ENCODE measurements at places on chromosomes 11 and 22.

DNA sequence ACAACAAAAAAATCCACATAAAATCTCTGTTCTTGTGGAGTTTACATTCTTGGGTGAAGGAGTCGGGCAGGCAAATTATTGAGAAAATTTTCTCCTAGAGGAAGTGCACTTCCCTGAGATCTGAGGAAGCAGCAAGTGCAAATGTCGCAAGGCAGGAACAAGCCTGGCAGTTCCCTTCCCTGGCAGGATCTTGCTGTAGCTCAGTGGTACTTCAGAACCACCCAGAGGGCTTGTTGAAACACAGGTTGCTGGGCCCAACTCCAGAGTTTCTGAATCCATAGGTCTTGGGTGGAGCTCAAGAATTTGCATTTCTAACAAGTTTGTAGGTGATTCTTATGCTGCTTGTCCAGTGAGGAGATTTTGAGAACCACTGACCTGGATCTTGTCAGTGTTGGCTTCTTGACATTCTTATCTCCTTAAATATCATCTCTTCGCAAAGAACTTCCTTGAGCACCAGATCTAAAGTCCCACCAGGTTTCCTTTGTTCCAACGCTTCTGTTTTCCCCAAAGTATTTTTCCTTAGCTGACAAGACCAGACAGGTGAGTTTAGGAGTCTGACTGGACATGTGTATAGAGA is 9.6 kb downstream of the QSER1 start:
- DNase-seq: no peak

GRCh38 chr22:23705358-23705757 is 14.5 kb downstream of the RGL4 start:
- DNase-seq: no peak

GRCh38 chr11:65887723-65888162 is 528 bp downstream of the FIBP start:
- DNase-seq: no peak

DNA sequence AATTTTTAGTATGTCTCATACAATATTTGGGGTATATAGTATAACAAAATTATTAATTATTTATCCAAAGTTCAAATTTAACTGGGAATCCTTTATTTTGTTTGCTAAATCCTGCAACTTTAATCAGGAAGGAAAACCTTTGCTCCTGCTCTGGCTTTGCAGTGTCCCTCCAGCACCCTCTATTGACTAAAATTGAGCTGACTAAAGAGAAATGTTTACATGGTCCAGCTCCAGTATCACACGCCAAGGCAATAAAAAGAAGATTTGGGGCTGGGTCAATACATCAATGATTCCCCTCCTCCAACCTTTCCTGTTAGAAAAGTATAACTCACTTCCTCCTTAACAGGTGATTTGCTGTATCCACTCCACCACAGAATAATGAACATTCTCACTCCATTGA is 153.0 kb upstream of the LRRC4C start:
- DNase-seq: no peak

DNA sequence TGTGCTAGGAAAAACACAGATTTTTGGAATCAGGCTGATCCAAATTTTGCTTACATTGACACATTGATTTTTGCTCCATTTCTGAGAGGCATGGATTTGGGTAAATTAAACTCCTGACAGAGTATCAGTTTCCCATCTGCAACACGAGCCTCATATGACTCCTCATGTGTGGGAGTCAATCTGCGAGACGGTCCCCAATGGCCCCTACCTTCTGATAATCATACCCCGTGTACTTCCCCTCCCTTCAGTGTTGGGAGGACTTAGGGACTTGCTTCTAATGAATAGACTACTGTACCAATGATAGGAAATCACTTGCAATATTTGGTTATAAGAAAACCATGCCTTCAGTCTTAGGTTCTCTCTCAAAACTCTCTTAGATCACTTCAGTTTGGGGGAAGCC is 302.7 kb downstream of the ETS1 start:
- no peak for DNase-seq
